Hematopoietic multipotent progenitor cell (in vitro differentiated cells): ENCODE measurements at places on chromosomes 2 and 18.

DNA sequence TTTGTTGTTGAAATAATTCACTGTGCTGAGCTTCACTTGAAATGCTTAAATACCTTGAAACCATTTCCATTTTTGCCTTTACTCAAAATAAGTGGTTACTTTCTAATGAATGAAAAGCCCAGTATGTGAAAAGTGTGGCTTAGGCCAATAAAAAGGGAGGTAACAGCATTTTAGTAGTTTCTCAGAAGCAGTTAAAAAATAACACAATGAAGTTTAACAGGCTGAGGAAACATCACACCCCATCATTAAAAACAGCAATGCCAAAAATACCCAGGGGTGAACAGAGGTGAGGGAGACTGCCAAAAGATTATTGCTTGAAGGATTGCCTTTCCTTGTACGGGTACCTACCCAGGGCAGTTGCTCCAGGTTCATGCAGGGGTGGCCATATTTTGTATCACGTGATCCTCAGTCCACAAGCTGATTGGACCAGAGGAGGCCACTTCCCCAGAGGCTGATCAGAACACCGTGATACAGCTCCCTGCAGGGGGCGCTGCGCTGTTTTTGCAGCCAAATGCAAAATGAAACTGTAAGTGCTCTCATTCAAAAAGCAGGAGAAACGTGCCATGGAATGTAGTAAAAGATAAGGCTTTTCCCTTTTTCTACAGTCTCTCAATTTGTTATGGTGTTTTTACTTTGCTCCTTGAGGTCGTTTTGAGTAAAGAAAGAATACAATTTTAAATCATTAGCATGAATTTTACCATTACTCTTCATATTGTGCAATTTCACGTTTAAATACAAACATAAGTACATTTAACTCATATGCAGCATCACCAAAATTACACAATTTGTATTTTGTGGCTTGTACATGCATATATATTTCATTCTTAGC is 70.2 kb upstream of the SH3BP4 start:
- peak; percentile 64 for DNase-seq

- no peak for DNase-seq
Observed at GRCh38 chr18:57422313-57422872, 12.8 kb upstream of the ONECUT2 start.

- no peak for DNase-seq
Observed at GRCh38 chr2:55156326-55156725, 75.8 kb downstream of the CLHC1 start.

- DNase-seq = no peak
Observed at GRCh38 chr2:211061612-211062296, 505.4 kb downstream of the CPS1 start.

- DNase-seq = no peak
Observed at GRCh38 chr18:75063615-75064512, 145.1 kb downstream of the PTGR3 start.

DNA sequence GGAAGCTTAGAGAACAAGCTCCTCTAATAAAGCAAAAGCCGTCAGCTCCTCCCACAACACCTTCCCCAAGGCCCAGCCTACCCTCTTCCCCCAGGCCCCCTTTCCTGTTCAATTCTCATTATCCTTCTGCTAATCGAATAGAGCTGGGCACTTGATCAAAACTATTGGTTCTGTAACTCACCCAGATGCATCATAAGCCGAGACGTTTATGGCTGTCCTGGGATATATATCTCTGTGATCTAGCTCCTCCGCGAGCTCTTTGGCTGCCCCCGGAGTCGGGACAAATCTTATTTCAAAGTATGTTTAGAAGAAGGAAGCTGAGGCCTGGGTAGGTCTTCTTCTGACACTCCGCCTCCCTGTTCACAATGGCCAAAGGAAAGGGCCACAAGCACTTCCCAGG is 88.3 kb upstream of the KLHL29 start:
- DNase-seq = no peak

GRCh38 chr2:45821558-45822271 is 170.2 kb downstream of the PRKCE start:
- DNase-seq = no peak

- no peak for DNase-seq
Observed at GRCh38 chr2:101466426-101466825, 8.5 kb downstream of the RFX8 start.

GRCh38 chr2:151799886-151800292 is 28.3 kb downstream of the ARL5A start:
- DNase-seq = no peak
